Thyroid gland (tissue), 4 donors: ENCODE measurements at places on chromosomes 1 and 21.
A peak's percentile ranks its signal among the peaks of the same experiment; 100 is the strongest.

DNA sequence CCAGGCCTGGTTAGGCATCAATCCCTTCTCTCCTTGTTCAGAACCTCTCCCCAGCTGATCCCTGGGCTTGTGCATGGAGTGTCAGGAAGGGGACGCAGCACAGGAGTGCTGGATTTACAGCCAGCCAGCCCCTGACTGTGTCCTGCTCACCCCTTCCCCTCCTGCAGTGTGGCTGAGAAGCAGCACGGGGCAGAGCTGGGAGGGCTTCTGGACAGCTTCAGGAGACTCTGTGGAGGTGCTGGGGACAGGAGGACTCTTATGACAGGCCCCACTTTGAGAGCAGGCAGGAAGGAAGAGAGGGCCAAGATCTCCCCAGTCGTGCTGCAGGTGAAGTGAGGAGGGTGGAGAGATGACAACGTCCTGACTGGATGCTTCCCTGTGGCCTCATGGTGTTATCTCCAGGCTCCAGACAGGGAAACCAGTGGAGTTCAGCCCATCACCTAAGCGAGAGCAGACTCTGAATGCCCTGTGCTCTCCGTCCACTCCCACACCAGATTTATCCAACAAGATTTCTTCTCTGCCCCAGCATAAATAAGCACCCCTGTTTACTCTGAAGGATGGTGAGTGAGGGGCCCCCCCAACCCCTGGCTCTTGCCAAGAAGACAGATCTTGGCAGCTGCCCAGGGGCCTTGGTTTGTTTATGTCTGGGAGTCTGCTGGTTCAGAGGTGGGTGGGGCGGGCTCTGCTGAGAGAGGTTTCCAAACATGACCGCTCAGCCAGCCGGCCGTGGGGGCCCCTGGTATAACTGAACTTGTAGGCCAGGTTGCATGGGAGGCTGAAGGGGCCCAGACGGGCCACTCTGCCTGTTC lies 21.3 kb downstream of the TMCC2 start:
- DNase-seq: peak; percentile 96

DNA sequence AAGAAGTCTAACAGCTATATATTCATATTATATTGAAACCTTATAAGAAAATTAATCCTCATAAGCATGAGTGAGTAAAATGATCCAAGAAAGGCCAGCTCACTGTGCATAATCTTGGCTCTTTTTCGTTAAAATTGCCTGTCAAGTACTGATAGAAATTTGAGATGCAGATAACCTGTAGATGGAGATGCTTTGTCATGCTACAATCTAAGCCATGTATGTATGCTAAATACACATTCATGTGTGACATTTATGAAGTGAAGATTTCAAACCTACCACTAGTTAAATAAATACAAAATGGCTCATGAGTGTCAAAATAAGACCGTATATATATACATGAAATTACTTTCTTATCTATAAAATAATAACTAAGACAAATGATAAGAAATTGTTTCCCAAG lies 1491.5 kb upstream of the PRMT6 start:
- no peak for DNase-seq

DNA sequence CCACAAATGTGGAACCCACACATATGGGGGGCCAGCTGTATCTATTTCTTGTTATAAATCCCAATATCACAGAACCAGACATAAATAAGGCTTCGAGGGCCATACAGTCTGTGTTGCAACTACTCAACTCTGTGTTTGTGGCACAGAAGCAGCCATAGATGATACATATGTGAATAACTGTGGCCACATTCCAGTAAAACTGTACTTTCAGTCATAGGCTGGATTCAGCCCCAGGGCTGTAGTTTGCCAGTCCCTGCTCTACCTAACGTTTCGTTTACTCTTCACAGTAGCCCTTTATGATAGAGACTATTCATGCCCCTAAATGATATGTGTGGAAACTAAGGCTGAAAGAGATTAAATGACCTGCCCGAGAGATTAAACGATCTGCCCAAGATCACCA lies 48.7 kb downstream of the FHAD1 start:
- DNase-seq: no peak

GRCh38 chr1:119947468-119947867 lies 51.2 kb upstream of the ADAM30 start:
- DNase-seq: no peak
